ENCODE measurements at places on chromosomes 13 and 19.

- DNase-seq = no peak
Observed at GRCh38 chr19:28841531-28841930, 371.4 kb downstream of the UQCRFS1 start.

DNA sequence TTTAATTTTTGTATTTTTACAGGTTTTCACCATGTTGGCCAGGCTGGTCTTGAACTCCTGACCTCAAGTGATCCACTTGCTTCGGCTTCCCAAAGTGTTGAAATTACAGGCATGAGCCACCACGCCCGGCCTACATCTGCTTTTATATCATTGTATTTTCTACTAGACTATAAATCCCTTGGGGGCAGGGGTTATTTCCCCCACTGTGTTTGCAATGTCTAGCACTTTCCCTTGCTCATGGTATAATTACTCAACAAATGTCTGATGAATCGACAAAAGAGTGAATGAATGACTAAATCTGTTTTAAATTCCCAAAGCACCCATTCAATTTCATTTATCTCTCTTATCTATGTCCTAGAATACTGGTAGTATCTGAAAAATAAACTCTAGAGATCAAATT lies 244.5 kb upstream of the CSNK1A1L start:
- no peak for DNase-seq

GRCh38 chr19:33280351-33280921 lies 21.9 kb downstream of the CEBPA start:
- DNase-seq = no peak

GRCh38 chr19:17311455-17312188 lies 2.3 kb downstream of the DDA1 start:
- peak; percentile 57 for DNase-seq

GRCh38 chr13:91375116-91375729 lies 23.2 kb upstream of the GPC5 start:
- peak; percentile 5 for DNase-seq

DNA sequence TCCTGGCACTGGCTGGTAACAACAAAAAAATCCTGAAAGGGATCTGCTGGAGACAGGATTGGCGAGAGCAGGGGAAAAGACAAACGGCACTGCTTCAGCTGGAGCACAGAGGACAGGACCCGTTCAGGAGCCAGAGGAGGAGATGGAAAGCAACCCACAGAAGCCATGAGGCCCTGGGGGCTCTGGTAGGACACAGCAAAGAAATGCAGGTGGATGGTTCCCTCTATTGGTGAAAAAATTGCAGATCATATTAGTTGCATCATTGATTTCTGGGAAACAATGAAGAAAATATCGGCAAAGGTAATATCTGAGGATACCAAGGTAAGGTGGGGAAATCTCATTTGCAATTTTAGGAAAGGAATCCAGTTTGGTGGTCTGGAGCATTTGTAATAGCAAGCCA lies 25.7 kb upstream of the TPP2 start:
- DNase-seq = no peak

GRCh38 chr13:43482026-43482425 lies 304.7 kb downstream of the ENOX1 start:
- DNase-seq = no peak

- DNase-seq = no peak
Observed at GRCh38 chr19:3697094-3697493, 3.2 kb downstream of the PIP5K1C start.

DNA sequence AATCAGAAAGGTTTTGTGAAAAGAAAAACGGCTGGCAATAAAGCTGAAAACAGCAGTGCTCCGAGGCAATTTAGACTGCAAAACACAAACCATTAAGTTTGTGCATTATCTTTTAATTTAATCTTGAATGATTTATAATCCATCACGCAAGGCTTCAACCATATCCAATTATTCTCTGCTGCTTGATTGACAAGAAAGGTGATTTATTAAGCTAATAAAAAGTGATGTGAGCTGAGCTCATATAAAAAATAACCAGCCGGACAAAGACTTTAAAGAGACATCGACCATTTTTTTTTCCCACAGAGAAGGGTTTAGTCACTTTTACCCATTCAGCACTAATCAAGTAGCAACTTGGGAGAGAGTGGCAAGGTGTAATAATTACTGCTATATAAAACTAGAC lies 33.6 kb downstream of the TSHZ3 start:
- DNase-seq = no peak

- no peak for DNase-seq
Observed at GRCh38 chr13:40334616-40335015, 331.8 kb downstream of the FOXO1 start.

- DNase-seq = no peak
Observed at GRCh38 chr13:96984051-96984508, 10.2 kb downstream of the OXGR1 start.

- DNase-seq = no peak
Observed at GRCh38 chr19:19409205-19409604, 3.7 kb downstream of the GATAD2A start.

DNA sequence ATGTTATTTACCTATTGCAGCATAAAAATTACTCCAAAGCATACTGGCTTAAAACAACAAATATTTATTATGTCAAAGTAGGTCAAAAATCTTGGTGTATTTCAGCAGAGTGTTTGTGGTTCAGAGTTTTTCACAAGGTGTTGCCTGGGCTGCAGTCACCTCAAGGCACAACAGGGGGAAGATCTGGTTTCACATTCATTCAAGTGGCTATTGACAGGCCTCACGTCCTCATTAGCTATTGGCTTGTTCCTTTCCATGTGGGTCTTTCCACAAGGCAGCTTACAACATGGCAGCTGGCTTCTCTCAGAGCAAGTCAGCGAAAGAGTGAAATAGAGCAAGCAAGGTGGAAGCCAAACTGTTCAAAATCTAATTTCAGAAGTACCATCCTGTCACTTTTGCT lies 602.9 kb downstream of the OLFM4 start:
- DNase-seq = no peak

DNA sequence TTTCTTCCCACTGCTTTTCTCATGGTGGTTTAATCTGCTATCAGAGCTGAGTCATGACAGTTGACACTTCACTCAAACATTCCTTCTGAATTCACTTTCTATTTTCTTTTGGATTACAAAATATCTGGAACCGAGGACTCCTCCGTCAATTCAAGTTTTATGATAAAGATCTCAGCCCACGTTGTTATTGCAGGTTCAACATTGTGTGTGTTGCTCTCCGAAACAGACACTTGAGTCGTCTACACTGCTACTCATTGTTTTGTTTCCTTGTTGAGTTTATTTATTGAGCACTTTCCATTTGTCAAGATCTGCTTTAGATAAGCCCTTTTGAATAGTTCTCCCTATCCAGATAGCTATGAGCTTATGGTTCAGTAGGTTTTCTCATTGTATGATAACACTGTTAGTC lies 636.1 kb upstream of the GPC6 start:
- no peak for DNase-seq

GRCh38 chr13:43206838-43207237 lies 183.5 kb downstream of the DNAJC15 start:
- DNase-seq = peak; percentile 25

GRCh38 chr13:68697551-68697950 lies 1410.1 kb upstream of the ATXN8OS start:
- no peak for DNase-seq

DNA sequence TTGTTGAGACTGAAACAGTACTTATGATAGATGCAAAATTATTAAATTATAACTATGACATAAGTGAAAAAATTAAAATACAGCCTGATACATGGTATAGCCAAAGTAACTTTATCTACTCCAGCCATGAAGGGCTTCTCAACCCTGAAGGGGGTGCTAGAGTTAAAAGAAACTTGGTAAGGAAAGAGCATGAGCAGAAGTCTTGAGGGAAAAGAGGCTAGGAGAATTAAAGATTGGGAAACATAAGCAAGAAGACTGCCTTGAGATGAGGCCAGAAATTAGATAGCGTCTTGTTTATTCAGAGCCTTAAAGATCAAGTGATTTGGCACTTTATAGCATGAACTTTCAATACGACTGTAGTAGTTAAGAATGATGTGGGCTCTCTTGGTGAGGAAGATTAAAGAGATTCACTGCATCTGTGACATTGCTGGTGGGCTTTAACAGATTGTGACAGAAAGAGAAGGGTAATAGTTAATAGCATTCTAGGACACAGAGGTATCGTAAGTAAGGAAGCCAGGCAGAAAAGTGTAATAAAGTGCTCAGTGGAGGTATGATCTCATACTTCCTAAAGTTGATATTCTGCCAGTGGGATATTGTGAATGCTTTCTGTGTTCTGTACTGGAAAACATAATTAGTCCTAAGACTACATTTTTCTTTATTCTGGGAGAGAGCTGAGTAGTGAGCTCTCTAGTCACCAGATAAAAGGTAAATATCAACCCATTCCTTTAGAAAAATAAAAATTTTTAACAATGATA lies 385.4 kb upstream of the PRR20A start:
- DNase-seq = no peak

DNA sequence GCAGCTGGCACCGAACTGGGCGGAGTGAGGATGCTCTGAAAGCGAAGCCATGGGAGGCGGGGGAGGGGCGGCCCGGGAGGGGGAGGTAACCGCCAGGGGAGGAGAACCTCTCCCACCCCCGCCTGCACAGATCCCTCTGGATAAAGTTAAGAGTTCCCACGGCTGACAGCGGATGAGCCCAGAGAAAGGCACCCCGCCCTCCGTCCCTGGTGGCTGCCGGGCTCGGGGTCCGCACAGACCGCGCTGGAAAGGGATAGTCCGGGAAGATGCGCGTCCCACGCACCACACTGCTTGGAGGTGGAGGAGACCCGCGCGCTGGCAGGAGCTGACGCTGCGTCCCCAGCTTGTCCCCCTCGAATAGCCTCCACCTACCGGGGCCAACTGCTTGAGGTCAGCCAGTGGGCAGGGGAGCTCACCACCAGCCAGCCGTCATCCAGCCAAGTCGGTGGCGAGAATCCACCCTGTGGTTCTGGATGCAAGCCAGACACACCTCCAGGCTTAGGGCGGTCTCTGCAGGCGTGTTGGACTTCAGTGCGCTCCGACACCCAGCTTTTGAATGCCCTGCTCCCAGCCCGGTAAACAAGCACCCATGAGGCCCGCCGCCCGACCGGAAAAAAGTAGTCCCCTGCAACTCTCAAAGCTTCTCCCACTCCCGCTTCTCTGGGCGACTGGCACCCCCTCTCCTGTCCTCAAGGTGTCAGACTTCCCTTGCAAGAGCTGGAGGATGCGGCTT lies at the start of gene TRPC4:
TSS of gene TRPC4 (minus strand) at position 17 of the 733 bp plus-strand sequence. CDS start 86,439 bp downstream, outside the sequence.
- peak; percentile 80 for DNase-seq

DNA sequence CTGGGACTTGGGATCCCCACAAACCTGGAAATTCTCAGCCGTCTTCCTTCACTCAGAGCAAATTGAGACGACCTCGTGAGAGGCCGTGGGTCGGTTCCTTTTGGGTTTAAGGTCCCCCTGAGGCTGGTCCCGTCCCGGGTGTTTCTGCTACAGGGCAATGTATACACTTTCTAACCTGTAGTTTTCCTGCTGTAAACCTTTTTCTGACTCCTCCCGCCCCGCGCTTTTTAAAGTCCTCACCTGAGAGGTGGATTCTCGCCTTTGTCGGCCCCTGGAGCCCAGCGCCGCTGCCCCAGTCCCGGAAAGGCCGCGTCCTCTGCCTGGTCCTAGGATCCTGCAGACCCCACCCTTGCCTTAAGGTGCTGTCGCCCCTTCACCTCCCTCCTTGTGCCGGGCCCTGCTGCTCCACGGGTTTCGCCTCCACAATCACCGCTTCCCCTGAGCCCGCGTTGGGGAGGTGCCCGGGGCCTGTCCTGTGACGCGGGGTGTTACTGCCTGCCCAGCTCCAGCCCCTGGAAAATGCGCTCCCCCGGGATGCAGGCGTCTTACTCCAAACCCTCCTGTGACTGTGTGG lies 391 bp downstream of the ZNF761 start:
- peak; percentile 2 for DNase-seq

GRCh38 chr19:2191456-2192310 lies 27.9 kb downstream of the DOT1L start:
- no peak for DNase-seq

DNA sequence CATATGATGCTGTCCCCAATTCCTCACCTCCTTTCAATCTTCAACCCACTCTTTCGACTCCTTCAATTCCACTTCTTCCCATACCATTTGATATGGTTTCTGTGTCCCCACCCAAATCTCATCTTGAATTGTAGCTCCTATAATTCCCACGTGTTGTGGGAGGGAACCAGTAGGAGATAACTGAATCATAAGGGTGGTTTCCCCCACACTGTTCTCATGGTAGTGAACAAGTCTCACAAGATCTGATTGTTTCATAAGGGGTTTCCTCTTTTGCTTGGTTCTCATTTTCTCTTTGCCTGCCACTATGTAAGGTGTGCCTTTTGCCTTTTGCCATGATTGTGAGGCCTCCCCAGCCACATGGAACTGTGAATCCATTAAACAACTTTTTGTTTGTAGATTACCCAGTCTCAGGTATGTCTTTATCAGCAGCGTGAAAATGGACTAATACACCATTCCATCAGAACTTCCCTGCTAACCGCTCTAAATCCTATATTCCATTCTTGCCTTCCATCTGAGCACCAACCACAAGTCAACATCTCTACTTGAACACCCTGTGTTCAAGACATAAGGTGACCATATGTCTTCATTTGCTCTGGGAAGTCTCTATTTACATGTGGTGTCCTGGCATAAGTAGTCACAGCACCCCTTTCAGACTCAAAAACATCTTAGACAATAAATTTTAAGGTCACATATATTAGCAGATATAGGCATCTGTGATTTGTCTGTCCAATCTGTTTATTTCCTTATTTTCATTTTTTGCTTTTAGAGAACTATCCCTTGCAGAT lies 122.9 kb downstream of the TSHZ3 start:
- peak; percentile 82 for DNase-seq

- DNase-seq = no peak
Observed at GRCh38 chr19:35830986-35831385, 18.3 kb upstream of the PRODH2 start.

DNA sequence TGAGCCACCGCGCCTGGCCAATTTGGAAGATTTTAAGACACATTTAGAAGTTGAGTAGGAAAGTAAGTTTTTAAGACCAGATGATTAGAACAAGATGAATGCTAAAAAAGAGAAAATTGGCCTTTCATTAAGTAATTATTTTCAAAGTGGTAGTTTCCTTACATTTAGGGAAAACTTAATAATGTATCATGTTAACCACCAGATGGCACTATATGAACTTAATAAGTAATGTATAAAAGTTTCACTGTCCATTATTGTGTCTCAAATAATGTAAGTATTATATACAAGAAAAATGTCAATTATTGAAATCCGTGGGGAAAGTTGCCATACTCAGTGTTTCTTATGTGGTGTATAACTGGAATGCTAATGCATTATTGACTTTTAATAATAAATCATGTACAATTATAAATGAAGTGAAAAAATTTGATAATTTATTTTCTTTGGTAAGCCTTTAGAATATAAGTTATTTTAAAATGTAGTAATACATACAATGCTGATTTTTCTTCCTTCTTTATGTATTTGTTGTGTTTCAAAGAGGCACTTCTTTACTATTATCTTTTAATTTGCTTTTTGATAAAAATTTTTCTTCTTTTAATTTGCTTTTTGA lies 29.2 kb downstream of the COG6 start:
- DNase-seq = peak; percentile 63

DNA sequence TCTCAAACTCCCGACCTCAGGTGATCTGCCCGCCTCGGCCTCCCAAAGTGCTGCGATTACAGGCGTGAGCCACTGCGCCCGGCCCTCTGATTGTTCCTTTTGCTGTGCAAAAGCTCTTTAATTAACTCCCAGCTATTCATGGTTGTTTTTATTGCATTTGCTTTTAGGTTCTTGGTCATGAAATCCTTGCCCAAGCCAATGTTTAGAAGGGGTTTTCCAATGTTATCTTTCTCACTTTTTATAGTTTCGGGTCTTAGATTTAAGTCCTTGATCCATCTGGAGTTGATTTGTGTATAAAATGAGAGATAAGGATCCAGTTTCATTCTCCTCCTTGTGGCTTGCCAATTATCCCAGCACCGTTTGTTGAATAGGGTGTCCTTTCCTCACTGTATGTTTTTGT lies 19.2 kb upstream of the GRTP1 start:
- DNase-seq = no peak
